ENCODE measurements at places on chromosomes 2 and 18. TPM values are rescaled to one million over a fixed set of nuclear protein-coding genes. Genes with fewer than 3 reads are reported as not detected.

Gene OLA1
- 51.1 TPM for polyA plus RNA-seq

GRCh38 chr2:168096158-168096557, 151.2 kb downstream of the STK39 start:
- DNase-seq: no peak

DNA sequence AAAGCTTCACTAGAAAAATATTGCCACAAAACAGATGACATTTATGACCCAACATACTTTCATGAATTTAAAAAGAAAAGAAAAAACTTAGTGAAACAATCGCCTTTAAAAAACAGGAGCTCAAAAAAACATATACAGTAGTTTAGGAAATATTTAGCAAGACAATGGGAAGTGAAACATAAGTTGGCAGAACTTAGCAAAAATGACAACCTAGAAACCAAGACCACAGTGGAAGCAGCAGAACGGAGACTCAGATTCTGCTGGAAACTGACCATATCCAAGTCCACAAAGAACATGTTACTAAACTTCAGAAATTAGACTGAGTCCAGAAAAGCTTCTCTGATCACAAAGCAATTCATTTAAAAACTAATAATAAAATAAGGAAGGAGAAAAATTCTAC, 41.8 kb upstream of the CTAGE1 start:
- no peak for DNase-seq

GRCh38 chr18:79106084-79106483, 36.9 kb downstream of the ATP9B start:
- DNase-seq: no peak
